ENCODE measurements at places on chromosomes 11 and 22.

DNA sequence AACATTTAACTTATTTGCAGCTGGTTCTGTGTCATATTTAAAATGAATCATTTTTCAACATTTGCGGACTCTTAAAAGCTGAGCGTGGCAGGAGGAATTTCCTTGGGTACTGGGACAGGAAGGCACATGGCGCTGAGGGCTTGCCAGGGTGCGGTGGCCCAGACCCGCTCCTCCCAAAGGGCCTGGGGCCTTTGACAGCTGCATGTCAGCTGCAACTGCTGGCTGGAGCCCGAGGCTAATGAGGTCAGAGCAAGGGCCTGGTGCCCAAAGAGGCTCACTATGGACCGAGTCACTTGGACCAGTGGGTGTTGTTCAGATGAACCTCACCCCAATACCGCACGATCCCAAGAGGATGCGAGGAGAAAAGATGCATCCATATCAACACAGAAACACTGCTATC lies 326.9 kb downstream of the CTTN start:
- DNase-seq = no peak

GRCh38 chr11:131234221-131234620 lies 136.2 kb upstream of the NTM start:
- no peak for DNase-seq

DNA sequence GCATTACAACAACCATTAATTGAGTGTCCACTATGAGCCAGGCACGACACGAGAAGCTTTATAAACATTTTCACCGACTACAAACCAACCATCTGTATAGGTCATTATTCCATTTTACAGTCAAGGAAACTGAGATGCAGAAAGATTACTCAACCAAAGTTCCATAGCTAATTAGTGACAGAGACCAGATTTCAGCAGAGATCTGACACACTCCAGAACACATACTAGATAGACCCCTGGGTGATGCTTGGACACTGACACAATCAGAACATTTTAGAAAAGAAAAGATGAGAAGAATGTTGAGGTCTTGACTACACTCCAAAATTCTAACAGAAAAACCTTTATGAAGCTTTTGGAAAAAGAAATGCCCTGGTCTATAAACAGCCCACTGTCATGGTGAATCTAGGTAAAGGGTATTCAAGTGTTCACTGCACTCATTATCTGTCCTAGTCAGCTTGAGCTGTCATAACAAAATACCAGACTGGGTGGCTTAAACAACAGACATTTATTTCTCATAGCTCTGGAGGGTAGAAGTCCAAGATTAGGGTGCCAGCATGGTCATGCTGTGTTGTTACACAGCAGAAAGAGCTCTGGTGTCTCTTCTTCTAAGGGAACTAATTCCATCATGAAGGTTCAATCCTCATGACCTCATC lies 89.0 kb downstream of the RELT start:
- no peak for DNase-seq

DNA sequence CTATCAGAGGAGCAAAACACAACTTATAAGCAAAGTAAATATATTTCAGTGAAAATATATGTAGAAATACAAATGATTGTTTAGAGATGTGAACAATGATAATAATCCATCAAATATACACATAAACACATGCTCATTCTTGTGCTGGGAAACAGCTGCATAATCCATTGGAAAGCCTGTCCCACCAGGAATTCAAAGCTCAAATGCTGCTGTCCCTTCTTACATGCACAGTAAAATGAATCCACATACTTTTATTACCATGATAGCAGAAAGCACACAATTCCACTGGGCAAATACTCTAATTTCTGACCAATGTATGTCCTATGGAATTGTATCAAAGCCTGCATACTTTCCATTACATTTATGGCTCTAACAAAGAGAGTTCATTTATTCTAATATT lies 44.5 kb downstream of the SOX6 start:
- no peak for DNase-seq

- DNase-seq = no peak
These were observed 26.2 kb downstream of the TRIM66 start for GRCh38 chr11:8656291-8656690.

GRCh38 chr11:125082611-125083311 lies 19.7 kb downstream of the SLC37A2 start:
- no peak for DNase-seq

DNA sequence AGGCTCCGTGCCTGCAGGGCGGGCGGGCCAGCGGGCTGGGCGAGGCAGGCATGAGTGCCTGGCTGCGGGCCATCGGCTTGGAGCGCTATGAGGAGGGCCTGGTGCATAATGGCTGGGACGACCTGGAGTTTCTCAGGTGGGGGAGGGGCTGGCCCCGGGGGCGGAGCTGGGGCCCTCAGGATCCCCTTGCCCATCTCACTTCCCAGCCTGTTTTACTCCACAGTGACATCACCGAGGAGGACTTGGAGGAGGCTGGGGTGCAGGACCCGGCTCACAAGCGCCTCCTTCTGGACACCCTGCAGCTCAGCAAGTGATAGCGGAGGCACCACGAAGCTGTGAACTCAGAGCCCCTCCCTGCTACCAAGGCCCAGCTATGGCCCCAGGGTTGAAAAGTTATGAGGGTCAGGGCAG lies 5.9 kb downstream of the PHOX2A start:
- no peak for DNase-seq

DNA sequence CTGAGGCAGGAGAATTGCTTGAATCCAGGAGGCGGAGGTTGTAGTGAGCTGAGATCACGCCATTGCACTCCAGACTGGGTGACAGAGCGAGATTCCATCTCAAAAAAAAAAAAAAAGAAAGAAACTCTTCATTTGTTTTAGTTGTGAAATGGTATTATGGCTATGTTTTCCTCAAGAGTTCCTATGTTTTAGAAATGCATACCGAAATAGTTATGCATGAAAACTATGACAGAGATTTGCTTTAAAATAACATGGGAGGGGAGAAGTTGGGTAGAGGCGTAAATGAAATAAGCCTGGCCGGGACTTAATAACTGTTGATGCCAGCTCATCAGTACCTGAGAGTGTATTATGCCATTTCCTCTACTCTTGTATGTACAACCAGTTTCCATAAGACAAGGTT lies 48.3 kb downstream of the FEZ1 start:
- no peak for DNase-seq

DNA sequence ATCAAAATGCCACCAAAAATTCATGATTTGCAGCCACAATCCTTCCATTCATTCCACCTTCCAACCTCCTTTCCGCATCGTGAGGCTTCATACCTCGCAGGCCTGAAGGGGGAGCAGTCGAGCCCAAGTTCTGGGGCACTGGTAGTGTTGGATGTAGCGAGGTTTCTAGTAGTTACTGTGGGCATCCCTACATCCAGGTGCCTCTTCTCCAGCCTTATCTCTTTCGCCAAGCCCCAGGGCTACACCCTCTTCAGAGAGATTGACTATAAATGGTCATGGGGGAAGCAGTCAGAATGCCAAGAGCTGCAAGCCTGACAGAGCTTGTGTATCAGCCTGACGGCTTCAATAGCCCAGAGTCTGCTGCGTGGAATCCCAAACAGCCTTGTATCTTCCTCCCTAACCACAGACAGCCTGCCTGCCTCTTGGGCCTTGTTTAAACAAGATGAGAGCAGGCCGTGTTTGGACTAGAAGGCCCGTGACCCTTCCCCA lies 28.9 kb downstream of the CLMP start:
- DNase-seq = no peak

DNA sequence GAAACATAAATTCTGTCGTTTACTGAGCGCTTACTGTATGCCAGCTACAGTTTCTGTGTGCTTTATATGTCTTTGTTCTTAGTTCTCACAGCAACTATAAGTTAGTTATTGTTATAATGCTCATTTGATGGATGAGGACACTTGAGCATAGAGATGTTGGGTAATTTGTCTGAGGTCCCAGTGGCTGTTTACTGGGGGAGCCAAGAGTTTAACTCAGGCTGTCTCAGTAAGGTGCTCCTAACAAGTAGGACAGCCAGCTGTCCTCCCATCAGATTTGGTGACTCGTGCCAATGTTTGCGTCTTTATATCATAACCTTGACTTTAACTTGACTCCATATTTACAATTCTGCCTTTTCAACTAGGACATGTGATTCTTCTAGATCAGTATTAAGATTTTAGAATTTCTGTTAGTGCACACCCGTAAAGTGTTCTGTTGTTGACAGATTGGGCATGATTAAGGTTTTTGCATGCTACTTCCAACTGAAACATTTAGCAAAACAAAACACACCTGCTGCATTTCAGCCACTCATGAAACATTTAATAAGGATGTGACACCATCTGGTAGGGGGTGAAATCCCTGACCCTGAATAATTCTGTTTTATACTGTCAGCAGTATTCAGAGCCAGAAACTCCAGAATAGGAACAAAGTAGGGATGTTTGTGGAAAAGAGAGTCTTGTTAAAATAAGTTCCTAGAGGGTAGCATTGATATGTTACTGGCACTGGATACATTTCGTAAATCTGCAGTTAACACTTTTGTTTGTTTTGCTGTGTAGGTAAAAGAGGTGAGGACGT lies 1.9 kb downstream of the REXO2 start:
- no peak for DNase-seq

DNA sequence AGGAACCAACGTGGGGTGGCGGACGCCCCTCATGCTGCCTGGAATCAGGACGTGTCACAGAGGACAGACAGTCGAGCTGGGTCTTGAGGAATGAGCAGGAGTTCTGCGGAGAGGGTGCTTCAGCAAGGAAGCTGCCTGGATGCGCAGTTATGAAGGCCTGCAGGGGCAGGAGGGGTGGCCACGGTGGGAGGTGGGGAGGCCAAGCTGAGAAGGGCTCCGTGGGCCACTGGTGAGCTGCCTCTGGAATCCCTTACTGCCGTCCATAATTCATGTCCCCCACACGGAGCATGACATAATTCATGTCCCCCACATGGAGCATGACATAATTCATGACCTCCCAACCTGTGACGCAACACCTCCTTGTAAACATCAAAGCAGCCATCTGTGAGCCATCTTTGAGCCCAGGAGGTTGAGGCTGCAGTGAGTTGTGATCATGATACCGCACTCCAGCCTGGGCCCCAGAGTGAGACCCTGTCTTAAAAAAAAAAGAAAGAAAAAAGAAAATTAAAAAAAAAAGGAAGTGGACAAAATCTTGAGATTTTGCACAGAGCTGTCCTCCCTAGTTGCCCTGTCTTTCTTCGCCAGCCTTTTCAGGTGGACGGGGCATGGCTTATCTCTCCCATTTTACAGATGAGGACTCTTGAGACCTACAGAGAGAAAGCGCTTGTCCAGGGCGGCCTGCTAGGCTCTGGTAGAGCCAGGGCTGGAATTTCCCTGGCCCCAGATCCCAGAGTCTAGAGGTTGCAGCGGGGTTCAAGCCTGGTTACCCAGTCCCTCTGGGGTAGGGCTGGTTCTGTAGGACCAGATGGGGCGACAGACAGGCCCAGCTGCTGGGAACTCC lies 24.3 kb upstream of the PICK1 start:
- DNase-seq = no peak

DNA sequence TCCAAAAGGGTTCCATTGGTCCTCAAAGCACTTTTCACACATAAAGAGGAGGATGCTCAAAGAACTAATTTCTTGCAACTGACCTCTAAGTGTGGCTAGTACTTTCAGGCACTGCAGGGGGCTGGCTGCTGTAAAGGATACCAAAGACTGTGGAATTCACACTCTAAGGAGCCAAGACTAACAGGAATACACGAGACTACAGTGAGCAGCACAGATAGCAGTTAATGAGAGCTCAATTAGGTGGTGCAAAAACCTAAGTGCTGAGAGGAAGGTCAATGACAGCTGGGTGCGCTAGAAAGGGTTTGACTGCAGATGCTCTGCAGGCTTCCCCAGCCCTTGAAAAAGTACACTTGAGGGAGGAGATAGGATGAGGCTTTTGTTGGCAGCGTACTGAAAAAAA lies 124.3 kb upstream of the NTM start:
- DNase-seq = no peak

DNA sequence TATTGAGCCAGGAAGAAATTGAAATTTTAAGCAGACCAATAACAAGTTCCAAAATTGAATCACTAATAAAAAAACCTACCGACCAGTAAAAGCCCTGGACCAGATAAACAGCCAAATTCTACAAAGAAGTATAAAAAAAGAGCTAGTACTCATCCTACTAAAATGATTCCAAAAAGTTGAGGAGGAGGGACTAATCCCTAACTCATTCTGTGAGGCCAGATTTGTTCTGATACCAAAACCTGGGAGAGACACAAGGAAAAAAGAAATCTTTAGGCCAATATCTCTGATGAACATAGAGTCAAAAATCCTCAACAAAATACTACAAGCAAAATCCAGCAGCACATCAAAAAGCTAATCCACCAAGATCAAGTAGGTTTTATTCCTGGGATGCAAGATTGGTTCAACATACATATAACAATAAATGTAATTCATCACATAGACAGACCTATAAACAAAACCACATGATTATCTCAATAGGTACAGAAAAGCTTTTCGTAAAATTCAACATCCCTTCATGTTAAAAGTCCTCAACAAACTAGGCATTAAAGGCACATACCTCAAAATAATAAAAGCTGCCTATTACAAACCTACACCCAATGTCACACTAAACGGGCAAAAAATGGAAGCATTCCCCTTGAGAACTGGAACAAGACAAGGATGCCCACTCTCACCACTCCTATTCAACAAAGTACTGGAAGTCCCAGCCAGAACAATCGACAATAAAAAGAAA lies 13.1 kb downstream of the OR52A5 start:
- DNase-seq = no peak

- no peak for DNase-seq
These were observed 13.2 kb upstream of the HDHD5 start for GRCh38 chr22:17172029-17172833.

GRCh38 chr11:46413760-46414465 lies 22.3 kb upstream of the CHRM4 start:
- no peak for DNase-seq

- DNase-seq = no peak
These were observed 8.7 kb downstream of the MS4A15 start for GRCh38 chr11:60765355-60765754.

DNA sequence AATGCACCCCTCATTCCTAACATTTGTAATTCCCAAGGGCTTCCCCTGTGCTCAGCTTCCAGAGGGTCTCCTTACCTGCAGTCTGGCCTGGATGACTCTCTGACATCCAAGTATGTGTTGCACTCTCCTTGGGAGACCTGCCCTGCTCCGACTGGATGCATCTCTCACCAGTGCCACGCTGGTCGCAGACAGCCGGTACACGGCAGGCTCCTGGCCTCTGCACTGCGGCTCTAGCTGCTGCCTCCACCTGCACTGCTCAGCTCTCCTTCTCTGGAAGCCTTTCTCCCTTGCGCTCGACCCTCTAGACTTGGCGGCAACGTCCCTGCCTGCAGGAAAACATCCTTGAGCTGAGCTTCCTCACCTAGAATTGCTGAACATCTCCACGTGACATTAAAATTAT lies 685.9 kb downstream of the BRD1 start:
- no peak for DNase-seq

- DNase-seq = no peak
These were observed 58.6 kb downstream of the HIPK3 start for GRCh38 chr11:33315822-33316221.

DNA sequence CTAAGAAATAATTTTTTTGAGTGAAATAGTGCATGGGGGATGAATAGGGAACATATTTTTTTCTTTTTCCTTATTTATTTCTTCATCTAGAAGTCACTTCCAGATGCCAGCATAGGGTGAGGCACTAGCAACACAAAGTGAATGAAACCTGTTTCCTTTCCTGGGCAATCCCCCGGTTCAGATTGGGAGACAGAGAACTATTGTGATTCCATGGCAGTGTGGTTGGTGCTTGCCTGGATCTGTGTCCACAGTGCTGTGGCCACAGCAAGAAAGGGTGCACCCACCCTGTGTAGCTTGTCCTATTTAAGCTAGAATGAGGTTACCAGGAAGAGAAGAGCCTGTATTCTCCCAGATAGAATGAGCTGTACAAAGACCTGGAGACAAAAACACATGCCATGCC lies 57.6 kb downstream of the SLC5A1 start:
- DNase-seq = no peak
